Keratinocyte (primary cell): ENCODE measurements at places on chromosomes 12 and 14.
A peak's percentile ranks its signal among the peaks of the same experiment; 100 is the strongest.

DNA sequence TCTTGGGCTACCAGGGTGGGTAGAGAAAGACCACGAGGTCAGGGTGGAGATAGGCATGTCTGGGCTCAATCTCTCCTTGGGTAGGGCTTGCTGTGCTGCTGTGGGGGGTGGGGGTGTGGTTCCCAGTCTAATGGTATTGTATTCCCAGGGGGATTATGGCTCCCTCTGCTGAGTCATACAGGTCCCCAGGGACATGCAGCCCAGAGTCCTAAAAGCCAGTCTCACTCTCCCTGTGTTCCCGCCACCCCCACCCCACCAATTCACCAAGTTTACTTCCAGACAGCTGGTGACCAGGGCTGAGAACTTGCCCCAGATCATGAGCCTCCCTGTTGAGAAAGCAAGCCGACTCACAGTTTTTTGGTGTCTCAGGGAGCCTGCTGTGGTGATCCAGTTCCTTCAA, 367.6 kb downstream of the C12orf75 start:
- no peak for DNase-seq

GRCh38 chr14:55198749-55199148, 7.4 kb upstream of the DLGAP5 start:
- no peak for DNase-seq

- no peak for DNase-seq
These were observed 170.5 kb downstream of the CAND1 start for GRCh38 chr12:67439611-67440010.

DNA sequence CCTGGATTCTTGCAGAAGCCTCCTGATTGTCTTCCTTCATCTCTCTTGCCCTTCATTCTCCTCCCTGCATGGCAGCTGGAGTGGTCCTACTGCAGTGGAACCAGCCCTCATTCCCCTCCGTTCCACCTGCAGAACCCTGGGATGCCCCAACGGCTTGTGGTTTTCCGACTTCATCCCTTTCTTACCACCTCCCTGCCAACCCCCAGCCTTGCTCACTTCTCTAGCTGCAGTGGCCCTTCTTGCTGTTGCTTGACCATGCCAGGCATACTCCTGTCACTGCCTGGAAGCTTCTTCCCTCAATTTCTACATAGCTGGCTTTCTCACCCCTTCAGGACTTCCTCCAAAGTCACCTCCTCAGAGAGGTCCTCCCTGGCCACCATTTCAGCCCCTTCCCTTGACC, 123.3 kb downstream of the BEGAIN start:
- DNase-seq: no peak

GRCh38 chr12:88325816-88326189, 183.7 kb downstream of the TMTC3 start:
- no peak for DNase-seq

DNA sequence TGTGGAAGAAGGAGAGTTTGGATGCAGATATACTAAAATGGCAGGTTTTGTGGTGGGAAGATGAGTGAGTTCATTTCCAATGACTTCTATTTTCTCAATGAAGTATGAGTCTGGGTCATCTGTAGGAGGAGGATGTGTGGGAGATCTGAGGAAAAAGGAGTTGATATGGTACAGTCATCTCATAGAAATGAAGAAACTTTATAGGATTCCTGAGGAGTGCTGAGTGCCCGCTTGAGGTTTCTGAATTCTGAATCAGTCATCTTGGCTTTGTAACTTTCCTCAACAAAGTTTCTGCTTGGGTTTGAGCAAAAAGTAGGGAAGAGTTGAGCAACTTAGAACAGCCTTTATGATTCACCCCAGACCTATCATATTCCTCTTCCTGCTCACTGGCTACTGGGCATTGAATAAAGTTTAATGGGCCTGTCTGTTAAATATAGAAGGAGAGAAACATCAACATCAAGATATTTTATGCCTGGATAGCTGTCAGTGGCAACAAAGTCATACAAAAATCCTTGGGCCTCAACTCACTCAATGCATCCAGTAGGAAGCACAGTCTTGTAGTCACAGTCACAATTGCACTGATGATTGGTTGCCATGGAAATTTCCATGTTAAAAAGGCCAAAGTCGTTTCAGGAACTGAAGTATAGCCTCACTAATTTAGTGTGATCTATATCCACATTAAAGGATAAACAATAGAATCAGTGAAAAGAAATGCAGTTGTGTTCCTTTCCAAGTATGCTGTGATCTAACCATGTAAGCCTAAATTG, 284.7 kb downstream of the DUSP6 start:
- peak; percentile 42 for DNase-seq

DNA sequence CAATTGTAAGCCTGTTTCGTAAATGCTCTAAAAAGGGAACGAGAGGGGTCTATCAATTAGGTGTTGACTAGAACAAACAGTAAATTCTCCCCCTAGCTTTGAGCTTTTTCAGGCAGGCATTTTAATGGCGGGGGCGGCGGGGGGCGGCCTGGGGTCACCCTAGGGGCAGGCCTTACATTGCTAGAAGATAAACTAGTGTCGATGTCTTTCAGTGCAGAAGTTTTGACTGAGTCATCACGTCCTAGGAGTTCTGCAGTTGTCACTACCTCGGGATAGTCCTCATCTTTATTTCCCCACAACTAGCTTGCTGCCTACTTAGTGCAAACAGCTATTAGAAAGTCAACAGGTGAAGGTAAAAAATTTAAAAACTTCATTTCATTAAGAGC, 1.6 kb downstream of the ATP6V1D start:
- no peak for DNase-seq

DNA sequence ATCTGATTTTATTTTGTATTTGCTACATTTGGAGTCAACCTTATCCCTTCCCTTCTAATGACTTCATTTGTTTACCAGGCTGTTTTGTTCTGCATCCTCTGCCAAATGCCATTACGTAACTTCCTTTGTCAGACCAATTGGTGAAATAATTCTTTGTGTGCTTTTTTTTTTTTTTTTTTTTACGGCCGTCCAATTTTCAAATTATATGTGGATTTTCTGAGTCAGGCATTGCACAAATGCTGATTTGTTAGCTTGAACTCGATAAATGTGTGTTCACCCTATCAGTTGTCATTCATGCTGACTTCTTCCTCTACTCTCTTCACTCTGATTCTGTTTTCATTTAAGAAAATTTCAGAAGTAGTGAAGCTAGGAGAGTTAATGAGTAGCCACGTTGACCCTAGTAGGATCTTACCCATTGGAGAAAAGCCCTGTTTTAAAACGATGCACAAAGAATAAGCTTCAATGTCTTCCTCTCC, 386.2 kb downstream of the DIO2 start:
- DNase-seq: no peak

DNA sequence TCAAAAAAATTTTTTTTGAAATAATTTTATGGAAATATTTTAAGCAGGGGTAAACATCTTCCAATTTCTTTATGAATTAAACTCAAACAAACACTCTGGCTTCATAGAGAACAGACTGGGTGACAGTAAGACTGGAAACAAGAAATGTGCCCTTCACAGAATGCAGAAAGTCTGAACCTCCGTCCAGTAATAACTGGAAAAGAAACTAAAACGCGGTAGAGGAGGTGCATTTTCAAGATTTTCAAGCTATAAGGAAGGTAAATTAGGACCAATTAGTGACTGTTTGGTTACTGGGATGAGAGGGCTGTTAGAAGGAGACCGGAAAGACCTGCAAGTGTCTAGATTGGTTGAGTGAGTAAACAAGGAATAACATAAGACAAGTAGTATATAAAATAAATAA, 245.7 kb downstream of the CEP128 start:
- DNase-seq: no peak

DNA sequence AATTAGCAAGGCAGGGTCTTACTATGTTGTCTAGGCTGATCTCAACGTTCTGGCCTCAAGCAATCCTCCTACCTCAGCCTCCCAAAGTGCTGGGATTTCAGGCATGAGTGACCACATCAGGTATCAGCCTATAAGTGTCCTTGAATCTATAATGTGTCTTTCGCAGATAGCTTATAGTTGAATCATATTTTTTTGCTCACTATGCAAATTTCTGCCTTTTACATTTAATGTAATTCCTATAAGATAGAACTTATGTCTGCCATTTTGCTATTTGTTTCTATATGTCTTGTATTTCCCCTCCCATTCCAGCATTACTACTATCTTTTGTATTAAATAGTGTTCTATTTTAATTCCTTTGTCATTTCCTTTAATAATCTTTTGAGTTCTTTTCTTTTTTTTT, 10.5 kb upstream of the ATF7 start:
- DNase-seq: no peak

DNA sequence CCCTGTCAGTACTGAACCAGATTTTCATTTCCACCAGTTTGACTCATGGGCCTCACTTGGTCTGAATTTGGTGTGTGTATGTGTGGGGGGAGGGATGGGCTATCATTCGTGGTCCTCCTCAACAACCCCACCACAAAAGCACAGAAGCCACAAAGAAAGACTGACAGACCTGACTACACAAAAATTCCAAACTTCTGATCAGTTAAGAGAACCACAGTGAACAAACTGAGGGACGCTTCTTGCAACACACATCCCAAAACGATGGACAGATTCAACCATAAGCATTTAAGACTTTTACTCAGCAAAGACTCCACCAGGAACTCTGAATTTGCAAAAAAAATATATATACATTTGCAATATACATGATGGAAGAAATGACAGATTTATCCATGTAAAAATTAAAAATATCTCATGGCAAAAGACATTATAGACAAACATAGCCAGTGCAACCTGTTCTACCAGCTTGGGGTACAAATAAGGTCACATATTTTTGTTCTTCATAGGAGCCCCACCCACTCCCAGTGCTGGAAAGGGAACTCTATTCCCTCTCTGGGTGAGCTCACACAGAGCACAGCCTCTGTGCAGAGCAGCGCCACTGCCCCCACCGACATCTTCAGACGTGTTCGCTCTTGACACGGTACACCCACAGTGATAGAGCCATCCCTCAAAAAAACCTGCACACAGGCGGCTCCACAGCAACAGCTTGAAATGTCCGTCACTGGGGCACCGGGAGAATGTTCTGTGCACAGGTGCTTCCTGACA, 49.7 kb downstream of the JAG2 start:
- DNase-seq: peak; percentile 26

GRCh38 chr12:57893431-57894353, 47.2 kb upstream of the CTDSP2 start:
- DNase-seq: no peak

GRCh38 chr14:105204206-105204930, 23.3 kb upstream of the NUDT14 start:
- DNase-seq: peak; percentile 58

DNA sequence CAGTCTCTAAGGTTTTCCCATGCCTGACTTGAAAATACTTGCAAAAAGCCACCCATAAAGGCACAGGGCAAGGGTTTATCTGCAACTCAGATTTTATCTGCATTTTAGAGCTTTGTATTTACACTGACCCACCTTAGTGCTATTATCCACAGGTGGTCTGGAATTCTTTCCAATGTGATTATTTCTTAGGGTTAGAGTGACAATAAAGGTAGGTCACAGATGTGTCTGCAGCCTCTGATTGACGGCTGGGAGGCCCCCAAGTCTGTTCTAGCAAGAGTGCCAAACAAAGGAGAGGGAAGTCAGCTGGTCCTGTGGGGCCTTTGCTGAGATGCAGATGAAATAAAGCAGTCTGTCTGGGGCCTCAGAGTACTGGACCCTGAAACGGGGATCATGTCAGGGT, 64.0 kb downstream of the FRMD6 start:
- no peak for DNase-seq

GRCh38 chr12:12506496-12506890, 56.2 kb downstream of the DUSP16 start:
- no peak for DNase-seq

GRCh38 chr12:41697161-41697560, 447.5 kb downstream of the GXYLT1 start:
- no peak for DNase-seq

DNA sequence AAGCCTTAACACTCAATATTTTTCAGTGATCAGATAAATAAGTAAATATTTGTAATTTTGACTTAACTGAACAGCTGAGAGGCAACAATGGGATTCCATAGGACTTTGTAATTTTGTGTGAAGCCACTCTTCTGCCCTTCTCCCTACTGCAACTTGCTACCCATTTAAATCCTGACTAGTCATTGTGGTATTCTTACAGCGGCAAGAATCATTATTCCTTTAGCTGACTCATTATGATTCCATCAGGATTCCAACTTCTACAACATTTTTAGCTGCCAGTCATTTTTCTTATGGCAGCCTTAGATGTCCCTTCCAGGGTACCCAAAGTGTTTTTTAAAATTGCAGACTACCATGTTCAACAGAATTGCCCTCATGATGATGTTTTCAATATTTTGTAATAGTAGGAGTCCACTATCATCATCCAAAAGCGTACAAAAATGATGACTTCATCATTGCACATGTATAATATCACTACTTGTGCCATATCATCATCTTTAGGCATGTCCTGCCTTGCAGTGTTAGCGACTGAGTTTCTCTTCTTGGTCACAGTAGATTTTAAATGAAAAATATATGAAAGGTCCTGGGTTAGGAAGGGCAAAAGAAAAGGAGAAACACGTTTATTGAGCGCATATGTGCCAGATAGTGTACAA, 5.1 kb upstream of the MAGOHB start:
- no peak for DNase-seq

- DNase-seq: no peak
These were observed 500.4 kb downstream of the NELL2 start for GRCh38 chr12:44375694-44376093.

DNA sequence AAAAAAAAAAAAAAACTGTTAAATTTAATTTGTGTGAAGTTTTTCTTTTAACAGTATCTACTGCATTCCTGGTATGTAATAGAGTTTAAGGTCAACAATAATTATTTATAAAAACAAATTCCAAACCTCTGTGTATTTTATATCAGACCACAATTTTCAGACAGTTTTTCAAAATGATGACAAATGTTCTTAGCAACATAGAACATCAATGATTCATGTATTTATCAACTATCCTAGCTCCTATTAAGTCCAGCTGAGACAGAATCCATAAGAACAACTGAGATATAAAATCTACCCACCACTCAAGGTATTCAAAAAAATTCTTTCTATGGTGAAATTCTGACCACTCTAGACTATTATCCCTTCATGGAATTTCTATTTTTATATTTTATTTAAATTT, 144.5 kb downstream of the EPS8 start:
- no peak for DNase-seq

DNA sequence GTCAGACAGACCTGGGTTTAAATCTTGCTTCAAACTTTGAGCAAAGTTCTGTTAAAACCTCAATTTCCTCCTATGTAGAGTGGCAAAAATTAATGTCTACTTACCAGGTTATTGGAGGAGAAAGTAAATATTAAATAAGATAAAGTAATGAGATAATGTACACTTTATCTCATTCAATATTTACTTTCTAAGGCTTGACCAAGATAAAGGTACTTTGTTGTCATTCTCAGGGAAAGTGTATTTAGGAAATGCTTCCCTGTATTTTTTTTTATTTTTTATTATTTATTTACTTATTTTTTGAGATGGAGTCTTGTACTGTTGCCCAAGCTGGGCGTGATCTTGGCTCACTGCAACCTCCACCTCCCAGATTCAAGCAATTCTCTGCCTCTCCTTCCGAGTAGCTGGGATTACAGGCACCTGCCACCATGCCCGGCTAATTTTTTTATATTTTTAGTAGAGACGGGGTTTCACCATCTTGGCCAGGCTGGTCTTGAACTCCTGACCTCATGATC, 4.7 kb downstream of the FAM161B start:
- no peak for DNase-seq
